ENCODE measurements at places on chromosomes 13 and 19. TPM values are rescaled to one million over a fixed set of nuclear protein-coding genes. Genes with fewer than 3 reads are reported as not detected.

GRCh38 chr13:36915106-36915505 lies 4.9 kb downstream of the SMAD9 start:
- no peaks in the 10 kb centered on the region for H3K36me3 ChIP-seq
- DNase-seq, result no peak
- H3K27ac ChIP-seq, result no peak overlapping the region
- peaks cover 13% of the 10 kb centered on the region for H3K4me1 ChIP-seq
- H3K4me3 ChIP-seq, result no peak overlapping the region

DNA sequence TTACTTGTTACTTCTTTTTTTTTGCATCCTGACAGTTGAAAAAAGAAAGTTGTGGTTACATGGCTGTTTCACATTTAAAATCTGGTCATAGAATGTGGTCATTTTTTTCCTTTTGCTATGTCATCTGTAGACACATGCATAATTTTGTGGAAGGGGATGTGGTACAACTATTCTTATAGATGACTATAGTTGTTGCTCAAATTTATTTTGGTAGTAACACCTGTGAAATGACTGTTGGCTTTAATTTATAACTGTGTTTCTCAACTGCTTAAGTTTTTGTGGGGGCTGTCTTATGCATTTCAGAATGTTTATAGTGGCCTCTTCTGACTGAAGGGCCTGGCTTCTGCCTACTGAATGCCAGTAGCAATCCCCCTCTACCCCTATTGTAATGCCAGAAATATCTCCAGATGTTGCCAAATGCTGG lies 130.5 kb downstream of the PAN3 start:
- no peaks in the 10 kb centered on the region for H3K27me3 ChIP-seq
- H3K4me1 ChIP-seq, result no peaks in the 10 kb centered on the region
- no peak overlapping the region for H3K4me3 ChIP-seq
- peaks cover 10% of the 10 kb centered on the region for H3K36me3 ChIP-seq
- DNase-seq, result no peak

- H3K4me3 ChIP-seq, result no peak overlapping the region
- peaks cover 12% of the 10 kb centered on the region for H3K4me1 ChIP-seq
- peak overlapping the region; percentile 91 for H3K27ac ChIP-seq
- H3K27me3 ChIP-seq, result no peaks in the 10 kb centered on the region
- no peak for DNase-seq
Observed at GRCh38 chr13:113836768-113837559, 26.9 kb downstream of the GAS6 start.

- peaks cover 49% of the 10 kb centered on the region for H3K4me1 ChIP-seq
- H3K36me3 ChIP-seq, result peaks cover 19% of the 10 kb centered on the region
- H3K27ac ChIP-seq, result no peak overlapping the region
Observed at GRCh38 chr13:99310382-99311031, 3.3 kb upstream of the GPR183 start.

- H3K4me3 ChIP-seq, result no peak overlapping the region
- no peak for DNase-seq
- no peak overlapping the region for H3K27ac ChIP-seq
- no peaks in the 10 kb centered on the region for H3K4me1 ChIP-seq
- no peaks in the 10 kb centered on the region for H3K27me3 ChIP-seq
- no peaks in the 10 kb centered on the region for H3K36me3 ChIP-seq
Observed at GRCh38 chr13:54742984-54743383, 1714.4 kb downstream of the OLFM4 start.

GRCh38 chr13:75554464-75554863 lies 4.9 kb downstream of the UCHL3 start:
- no peak overlapping the region for H3K27ac ChIP-seq
- H3K27me3 ChIP-seq, result no peaks in the 10 kb centered on the region
- peaks cover 16% of the 10 kb centered on the region for H3K4me1 ChIP-seq
- DNase-seq, result no peak
- no peak overlapping the region for H3K4me3 ChIP-seq

DNA sequence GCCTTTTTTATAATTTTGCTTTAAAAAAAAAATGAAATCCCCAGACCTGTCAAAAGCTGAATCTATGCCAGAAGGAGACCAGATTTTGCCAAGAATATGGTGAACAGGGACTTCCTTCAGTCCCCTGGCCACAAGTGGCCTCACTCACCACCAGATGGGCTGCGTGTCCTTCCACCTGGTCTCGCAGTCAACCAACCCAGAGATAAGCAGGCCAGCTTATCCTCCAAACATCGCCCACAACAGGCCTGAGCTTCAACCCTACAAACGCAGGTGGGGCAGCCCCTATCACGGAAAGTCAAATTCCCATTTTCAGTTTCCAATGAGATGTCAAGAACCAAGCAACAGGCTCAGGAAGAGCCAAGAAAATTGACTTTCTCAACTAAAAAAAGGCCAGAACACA lies 30.5 kb downstream of the STK24 start:
- H3K27ac ChIP-seq, result no peak overlapping the region
- DNase-seq, result no peak
- H3K36me3 ChIP-seq, result peaks cover 14% of the 10 kb centered on the region
- no peak overlapping the region for H3K4me3 ChIP-seq
- H3K4me1 ChIP-seq, result peaks cover 57% of the 10 kb centered on the region

- no peak overlapping the region for H3K27ac ChIP-seq
- peaks cover 23% of the 10 kb centered on the region for H3K4me1 ChIP-seq
- no peaks in the 10 kb centered on the region for H3K36me3 ChIP-seq
Observed at GRCh38 chr19:6519289-6519688, 11.5 kb upstream of the TNFSF9 start.

DNA sequence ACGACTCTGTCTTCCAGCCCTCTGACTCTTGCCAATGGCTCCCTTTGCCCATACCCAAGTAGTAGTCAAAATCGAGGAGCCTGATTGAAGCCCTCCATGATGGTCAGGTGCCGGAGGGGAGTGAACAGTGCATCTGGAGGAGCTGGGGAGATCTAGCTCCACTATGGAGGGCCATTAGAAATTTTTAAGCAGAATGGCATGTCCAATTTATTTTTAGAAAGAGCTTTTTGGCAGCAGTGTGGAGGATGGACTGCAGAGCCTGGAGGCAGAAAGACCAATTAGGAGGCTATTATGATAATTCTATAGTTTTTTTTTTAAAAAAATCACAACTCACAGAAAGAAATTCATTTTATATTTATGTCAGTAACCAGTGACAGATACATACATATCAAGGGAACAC lies 92.7 kb upstream of the SLC7A1 start:
- no peaks in the 10 kb centered on the region for H3K36me3 ChIP-seq
- no peak overlapping the region for H3K27ac ChIP-seq
- DNase-seq, result no peak
- H3K4me1 ChIP-seq, result no peaks in the 10 kb centered on the region

DNA sequence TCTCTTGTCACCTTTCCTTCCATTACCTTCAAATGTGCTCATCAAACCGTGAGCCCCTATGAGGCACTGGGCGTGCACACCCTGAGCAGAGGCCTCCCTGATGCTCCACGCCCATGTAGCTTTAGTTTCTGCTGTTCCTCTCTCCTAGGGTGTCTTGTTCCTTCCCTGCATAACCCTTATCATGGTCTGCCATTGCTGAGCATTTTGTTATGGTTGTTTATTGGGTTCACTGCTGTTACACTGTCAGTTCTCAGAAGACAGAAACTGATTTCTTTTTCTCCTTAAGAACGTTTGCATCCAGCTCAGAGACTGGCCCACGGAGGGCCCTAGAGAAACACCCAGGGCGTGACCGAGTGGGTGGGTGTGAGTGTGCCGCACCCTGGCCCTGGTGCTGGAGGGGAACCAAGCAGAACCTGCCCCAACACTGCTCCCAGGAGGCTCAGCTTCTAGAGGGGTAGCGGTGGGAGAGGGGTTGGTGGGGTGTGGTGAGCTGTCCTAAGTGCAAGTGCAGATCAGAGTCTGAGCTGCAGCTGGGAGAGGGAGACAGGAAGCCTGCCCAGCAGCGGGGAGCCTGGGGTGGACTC lies 61.4 kb upstream of the URI1 start:
- H3K4me3 ChIP-seq, result no peak overlapping the region
- H3K27me3 ChIP-seq, result peaks cover 31% of the 10 kb centered on the region
- H3K36me3 ChIP-seq, result no peaks in the 10 kb centered on the region
- no peaks in the 10 kb centered on the region for H3K4me1 ChIP-seq
- H3K27ac ChIP-seq, result no peak overlapping the region

DNA sequence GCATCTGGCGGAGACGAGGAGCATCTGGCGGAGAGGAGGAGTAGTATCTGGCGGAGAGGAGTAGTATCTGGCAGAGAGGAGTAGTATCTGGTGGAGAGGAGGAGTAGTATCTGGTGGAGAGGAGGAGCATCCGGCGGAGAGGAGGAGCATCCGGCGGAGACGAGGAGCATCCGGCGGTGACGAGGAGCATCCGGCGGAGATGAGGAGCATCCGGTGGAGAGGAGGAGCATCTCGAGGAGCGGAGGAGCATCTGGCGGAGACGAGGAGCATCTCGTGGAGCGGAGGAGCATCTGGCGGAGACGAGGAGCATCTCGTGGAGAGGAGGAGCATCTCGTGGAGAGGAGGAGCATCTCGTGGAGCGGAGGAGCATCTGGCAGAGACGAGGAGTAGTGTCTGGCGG lies 18.6 kb downstream of the C13orf46 start:
- H3K36me3 ChIP-seq, result peaks cover 26% of the 10 kb centered on the region
- no peaks in the 10 kb centered on the region for H3K27me3 ChIP-seq
- no peaks in the 10 kb centered on the region for H3K4me1 ChIP-seq
- no peak overlapping the region for H3K4me3 ChIP-seq
- no peak for DNase-seq
- no peak overlapping the region for H3K27ac ChIP-seq

DNA sequence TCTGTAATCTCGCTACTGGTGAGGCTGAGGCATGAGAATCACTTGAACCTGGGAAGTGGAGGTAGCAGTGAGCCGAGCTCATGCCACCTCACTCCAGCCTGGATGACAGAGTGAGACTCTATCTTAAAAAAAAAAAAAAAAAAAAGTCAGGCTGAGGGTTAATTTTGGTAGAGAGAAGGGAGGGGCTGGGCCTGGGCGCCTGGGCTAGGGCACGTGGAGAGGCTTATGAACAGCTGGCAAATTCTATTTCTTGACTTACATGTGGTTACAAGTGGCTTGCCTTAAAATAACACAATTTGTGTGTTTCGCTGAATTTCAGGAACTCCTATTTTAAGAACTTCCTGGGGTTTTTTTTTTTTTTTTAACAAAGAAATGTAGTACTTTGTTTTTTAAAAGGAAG lies 47.6 kb upstream of the MAP3K10 start:
- H3K36me3 ChIP-seq, result no peaks in the 10 kb centered on the region
- no peak overlapping the region for H3K27ac ChIP-seq
- no peaks in the 10 kb centered on the region for H3K4me1 ChIP-seq
- H3K4me3 ChIP-seq, result no peak overlapping the region
- H3K27me3 ChIP-seq, result peaks cover 42% of the 10 kb centered on the region

DNA sequence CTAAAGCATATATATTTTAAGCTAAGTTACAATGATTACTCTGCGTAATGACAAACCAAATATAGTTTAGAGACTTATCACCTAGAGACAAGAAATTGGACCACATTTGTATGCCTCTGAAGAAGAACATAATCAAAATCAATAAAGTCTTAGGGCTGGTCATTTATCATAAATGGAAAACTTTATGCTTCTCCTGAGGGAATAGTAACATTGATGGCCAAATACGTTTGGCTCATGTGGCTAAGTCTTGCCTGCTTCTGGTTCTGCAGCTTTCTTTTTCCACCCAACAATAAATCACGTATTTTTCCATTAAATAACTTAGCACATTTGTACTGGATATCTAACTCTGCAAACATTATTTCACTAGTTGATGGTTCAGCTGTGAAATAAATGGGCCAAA lies 458.4 kb downstream of the SLITRK1 start:
- H3K4me1 ChIP-seq, result no peaks in the 10 kb centered on the region
- no peak overlapping the region for H3K4me3 ChIP-seq
- H3K27me3 ChIP-seq, result no peaks in the 10 kb centered on the region
- no peak for DNase-seq

- H3K27me3 ChIP-seq, result peaks cover 20% of the 10 kb centered on the region
- H3K27ac ChIP-seq, result peak overlapping the region; percentile 70
- H3K4me1 ChIP-seq, result peaks cover 13% of the 10 kb centered on the region
- no peaks in the 10 kb centered on the region for H3K36me3 ChIP-seq
- peak overlapping the region; percentile 93 for H3K4me3 ChIP-seq
Observed at GRCh38 chr19:4064149-4064495, 2.6 kb downstream of the ZBTB7A start.

DNA sequence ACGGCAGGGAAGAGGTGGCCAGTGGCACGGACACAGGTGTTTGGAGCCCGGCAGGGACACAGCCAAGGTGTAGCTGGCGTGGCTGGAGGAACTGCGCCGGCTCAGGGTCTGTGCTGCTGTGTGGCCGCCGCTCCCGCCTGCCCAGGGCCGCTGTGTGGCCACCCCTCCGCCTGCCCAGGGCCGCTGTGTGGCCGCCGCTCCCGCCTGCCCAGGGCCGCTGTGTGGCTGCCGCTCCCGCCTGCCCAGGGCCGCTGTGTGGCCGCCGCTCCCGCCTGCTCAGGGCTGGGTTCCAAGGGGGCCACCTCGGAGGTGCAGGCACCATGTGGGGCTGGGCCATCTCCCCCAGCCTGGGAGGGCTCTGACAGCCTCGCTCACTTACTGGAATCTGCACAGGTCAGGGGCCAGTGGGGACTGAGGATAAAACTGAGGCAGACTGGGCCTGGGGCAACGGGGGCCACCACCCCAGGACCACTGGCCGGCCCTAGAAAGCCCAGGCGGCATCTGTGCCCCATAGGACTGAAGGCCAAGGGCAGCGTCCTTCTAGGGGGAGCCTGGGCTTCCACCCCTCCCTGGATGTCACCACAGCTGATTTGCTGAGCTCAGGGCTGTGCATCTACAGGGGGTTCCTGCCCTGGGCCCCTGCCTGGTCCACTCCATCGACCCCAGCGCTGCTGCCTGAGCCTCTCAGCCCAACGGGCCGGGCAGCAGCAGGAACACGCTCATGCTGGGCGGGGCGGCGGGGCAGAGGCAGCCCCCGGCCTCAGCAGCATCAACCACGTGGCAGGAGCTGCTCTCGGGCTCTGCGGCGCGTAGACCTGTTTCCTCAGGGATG lies 21.5 kb downstream of the C13orf46 start:
- DNase-seq, result no peak
- no peaks in the 10 kb centered on the region for H3K27me3 ChIP-seq
- no peaks in the 10 kb centered on the region for H3K4me1 ChIP-seq
- H3K4me3 ChIP-seq, result no peak overlapping the region
- H3K36me3 ChIP-seq, result peaks cover 13% of the 10 kb centered on the region
- peak overlapping the region; percentile 78 for H3K27ac ChIP-seq

GRCh38 chr19:47110521-47111005 lies 3.0 kb downstream of the ZC3H4 start:
- no peak for DNase-seq
- H3K4me3 ChIP-seq, result peak overlapping the region; percentile 93
- H3K36me3 ChIP-seq, result peaks cover 10% of the 10 kb centered on the region
- peaks cover 5% of the 10 kb centered on the region for H3K27me3 ChIP-seq
- peaks cover 64% of the 10 kb centered on the region for H3K4me1 ChIP-seq
- peak overlapping the region; percentile 96 for H3K27ac ChIP-seq

KIR2DL3 gene
- total RNA-seq, result not detected

ZNF433 gene
- total RNA-seq, result 5.8 TPM

SMIM24 gene
- not detected for total RNA-seq

PDE4C gene
- total RNA-seq, result 0.09 TPM

GJB6 gene
- total RNA-seq, result not detected

ZNF66 gene
- total RNA-seq, result 16.4 TPM

XRCC1 gene
- total RNA-seq, result 79.4 TPM

ZNF324B gene
- total RNA-seq, result 11.9 TPM

LYPD5 gene
- total RNA-seq, result not detected

LILRA6 gene
- not detected for total RNA-seq

SOX1 gene
- total RNA-seq, result 41.2 TPM

MUC16 gene
- not detected for total RNA-seq

CLEC4G gene
- not detected for total RNA-seq
